HCT116 (cell line): ENCODE measurements at places on chromosomes 2 and 18. TPM values are rescaled to one million over a fixed set of nuclear protein-coding genes. Genes with fewer than 3 reads are reported as not detected.

GPR39 gene
- total RNA-seq = 5.1 TPM

LRP1B gene
- total RNA-seq = 0.34 TPM

RIT2 gene
- not detected for total RNA-seq

SPHKAP gene
- not detected for total RNA-seq

- DNase-seq = no peak
These were observed 12.3 kb upstream of the IL1B start for GRCh38 chr2:112848833-112849232.
